ENCODE measurements at places on chromosomes 1 and 21. TPM values are rescaled to one million over a fixed set of nuclear protein-coding genes. Genes with fewer than 3 reads are reported as not detected.

GRCh38 chr1:237139732-237140131, 97.7 kb downstream of the RYR2 start:
- no peak for DNase-seq

The C1orf115 gene
- total RNA-seq: 5.1 TPM

GRCh38 chr21:34243562-34243961, 120.2 kb upstream of the KCNE2 start:
- peak; percentile 8 for DNase-seq

GRCh38 chr21:31216206-31216605, 127.9 kb downstream of the TIAM1 start:
- DNase-seq: no peak
